Right ventricle myocardium inferior (tissue), 1 donor: ENCODE measurements at places on chromosomes 1 and 21. TPM values are rescaled to one million over a fixed set of nuclear protein-coding genes. Genes with fewer than 3 reads are reported as not detected.

GRCh38 chr1:167935216-167936067 lies 1.0 kb upstream of the DCAF6 start:
- DNase-seq = peak; percentile 62

Gene C1orf185
- total RNA-seq = not detected

DNA sequence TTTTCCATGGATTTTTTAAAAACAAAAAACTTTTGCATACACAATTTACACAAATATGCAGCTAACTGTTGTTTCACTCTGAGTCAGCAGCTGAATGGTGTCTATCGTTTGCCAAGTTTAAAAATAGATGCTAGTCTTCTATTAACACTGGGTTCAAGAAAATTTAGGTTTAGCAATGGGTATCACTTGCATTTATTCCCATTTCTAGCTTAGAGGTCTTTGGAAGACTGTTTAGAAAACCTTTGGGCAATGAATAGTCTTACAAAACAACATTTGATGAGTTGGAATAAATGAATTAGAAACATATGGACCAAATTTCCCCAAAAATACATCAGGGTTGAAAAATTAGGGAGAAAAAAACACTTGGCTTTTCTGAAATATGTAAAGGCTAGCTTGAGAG lies 165.8 kb downstream of the LYPLAL1 start:
- no peak for DNase-seq

DNA sequence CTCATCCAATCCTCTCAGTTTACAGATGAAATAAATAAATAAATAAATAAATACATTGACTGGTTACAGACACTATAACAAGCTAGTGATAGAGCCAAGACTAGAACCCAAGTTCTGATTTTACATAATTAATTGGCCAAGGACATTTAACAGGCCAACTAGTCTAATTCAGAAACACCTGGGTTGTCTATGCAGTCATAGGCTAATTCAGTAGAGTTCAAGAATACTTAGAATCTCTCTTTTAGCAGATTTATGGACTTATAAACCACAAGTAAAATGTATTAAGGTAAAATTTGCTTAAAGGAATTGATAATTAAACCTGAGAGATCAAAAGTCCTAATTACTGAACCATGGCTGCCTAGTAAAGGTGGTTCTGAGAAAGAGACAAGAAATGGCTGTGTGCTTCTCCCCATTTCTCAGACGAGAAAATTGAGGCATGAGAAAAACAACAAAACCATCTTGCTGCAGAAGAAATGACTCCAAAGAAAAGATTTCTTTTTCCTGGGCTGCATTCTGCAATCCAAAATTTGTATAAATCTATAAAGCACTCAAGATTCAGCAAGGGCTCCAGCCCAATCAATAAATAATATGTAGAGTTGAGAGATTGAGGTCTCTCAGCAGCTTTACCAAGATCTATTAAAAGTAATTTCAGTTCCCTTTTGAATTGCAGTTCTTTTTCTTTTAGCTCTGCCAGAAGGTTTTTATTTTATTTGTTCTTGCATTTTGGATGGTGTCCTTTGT lies 98.3 kb downstream of the DUSP10 start:
- DNase-seq = no peak

GRCh38 chr1:208238710-208239472 lies 5.3 kb downstream of the PLXNA2 start:
- DNase-seq = no peak

GRCh38 chr1:160103658-160104408 lies 5.4 kb upstream of the IGSF8 start:
- DNase-seq = no peak

- DNase-seq = no peak
These were observed 5.5 kb upstream of the ACTRT2 start for GRCh38 chr1:3015744-3016143.

Gene AMPD1
- not detected for total RNA-seq

DNA sequence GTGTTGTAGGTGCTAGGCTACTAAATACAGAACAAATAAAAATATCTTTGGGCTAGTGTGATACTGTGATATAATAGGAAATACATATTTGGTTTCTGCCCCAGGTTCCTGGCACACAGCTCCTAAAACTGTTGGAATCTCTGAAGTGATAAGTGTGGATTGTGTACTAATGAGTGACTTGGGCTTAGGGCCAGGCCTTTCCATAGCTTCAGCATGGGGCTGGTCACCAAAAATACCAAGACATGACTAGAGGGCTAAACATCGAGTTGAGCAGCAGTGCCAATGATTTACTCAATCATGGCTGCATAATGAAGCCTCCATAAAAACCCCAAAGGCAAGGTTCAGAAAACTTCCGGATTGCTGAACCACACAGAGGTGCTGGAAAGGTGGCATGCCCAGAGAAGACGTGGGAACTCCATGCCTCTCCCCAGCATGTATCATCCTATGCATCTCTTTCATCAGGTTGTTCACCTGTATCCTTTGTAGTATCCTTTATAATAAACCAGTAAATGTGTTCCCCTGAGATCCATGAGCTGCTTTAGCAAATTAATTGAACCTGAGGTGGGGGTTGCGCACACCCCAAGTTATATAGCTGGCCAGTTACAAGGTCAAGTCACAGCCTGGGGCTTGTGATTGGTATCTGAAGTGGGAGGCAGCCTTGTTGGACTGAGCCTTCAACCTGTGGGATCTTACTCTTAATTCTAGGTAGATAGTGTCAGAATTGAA lies 51.6 kb downstream of the ZMYM4 start:
- no peak for DNase-seq

- no peak for DNase-seq
These were observed 95.7 kb upstream of the PALMD start for GRCh38 chr1:99550198-99550597.

Gene ZFP69B
- total RNA-seq = 1.2 TPM

GRCh38 chr1:180534214-180534613 lies 24.6 kb upstream of the OVAAL start:
- no peak for DNase-seq

DNA sequence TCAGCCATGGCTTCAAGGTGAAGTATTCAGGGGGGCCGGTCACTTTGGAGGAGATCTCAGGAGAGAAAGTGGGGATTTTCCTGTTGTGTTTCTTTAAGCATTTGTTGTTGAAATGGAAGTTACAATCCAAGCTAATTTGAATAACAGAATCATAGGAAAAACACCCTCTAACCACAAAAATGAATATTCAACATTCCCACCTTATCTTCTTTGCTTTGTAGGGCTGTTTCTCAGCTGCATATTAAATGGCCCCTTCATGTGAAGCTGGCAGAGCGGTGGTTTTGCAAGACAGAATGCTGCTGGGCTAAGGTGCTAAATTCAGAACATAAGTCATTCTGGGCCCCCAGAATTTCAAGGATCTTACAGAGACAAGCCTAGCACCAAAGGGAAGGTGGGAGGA lies 279.0 kb downstream of the RRAGC start:
- no peak for DNase-seq

- DNase-seq = no peak
These were observed 39.7 kb downstream of the TOMM20 start for GRCh38 chr1:235088907-235089306.
